ENCODE measurements at places on chromosomes 6 and 20. TPM values are rescaled to one million over a fixed set of nuclear protein-coding genes. Genes with fewer than 3 reads are reported as not detected.

DNA sequence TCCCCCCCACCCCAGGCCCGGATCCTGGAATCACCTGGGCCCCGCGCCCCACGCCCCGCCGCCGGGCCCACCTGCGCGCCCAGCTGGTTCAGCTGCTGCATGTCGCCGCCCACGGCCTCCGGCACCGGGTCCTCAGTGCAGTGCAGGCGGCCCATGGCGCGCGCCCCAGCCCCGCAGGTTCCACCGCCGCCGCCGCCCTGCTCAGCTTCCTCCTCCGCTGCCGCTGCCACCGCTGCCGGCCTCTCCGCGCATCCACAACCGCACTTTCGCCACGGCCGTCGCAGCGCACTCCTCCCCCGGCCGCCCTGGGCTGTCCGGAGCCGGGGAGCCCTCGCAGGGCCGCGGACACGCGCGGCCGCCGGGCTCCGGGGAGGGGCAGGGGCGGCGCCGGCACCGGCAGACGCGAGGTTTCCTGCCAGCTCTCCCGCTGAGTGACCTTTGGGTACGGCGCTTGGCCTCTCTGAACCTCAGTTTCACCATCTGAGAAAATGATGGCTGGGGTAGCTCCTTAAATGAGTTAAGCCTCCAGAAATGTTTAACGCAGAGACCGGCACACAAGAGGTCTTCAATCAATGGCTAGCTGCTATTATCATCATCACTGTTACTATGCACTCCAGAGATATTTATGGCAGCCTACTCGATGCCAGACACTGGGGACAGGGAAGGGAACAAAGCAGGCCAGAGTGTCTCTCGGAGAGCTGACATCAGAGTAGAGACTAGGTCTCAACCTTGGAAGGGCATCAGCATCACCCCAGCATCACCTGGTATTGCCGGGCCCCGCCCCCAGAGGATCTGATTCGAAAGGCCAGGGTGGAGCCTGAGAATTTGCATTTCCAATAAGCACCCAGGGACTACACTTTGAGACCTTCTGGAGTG is at the start of gene COMMD7:
COMMD7 (minus strand) TSS at position 231 of the 876 bp plus-strand sequence; CDS start at position 155, 76 bp downstream.
- DNase-seq = peak; percentile 78

DNA sequence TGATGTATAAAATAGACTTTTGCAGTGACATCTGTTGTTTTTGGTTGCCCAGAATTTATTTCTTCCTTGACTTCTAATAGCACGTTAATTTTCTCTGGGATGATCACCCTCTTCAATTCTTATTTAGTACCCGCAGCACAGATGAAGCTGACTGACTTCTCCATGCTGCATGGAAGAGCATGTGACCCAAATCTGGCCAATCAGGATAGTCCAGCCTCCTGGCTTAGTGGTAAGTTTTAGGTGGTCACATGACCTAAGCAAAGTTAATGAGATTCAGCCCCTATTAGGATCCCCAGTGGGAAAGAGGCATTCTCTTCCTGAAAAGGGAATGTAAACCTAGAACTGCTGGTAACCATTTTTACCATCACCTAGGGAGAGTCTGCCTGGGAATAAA is 13.8 kb upstream of the SIRT5 start:
- no peak for DNase-seq

The CD24 gene
- 1,898 TPM for total RNA-seq

The SIRPD gene
- not detected for total RNA-seq

The ZNF292 gene
- 32.7 TPM for total RNA-seq
